ENCODE measurements at places on chromosomes 11 and 22. TPM values are rescaled to one million over a fixed set of nuclear protein-coding genes. Genes with fewer than 3 reads are reported as not detected.

DNA sequence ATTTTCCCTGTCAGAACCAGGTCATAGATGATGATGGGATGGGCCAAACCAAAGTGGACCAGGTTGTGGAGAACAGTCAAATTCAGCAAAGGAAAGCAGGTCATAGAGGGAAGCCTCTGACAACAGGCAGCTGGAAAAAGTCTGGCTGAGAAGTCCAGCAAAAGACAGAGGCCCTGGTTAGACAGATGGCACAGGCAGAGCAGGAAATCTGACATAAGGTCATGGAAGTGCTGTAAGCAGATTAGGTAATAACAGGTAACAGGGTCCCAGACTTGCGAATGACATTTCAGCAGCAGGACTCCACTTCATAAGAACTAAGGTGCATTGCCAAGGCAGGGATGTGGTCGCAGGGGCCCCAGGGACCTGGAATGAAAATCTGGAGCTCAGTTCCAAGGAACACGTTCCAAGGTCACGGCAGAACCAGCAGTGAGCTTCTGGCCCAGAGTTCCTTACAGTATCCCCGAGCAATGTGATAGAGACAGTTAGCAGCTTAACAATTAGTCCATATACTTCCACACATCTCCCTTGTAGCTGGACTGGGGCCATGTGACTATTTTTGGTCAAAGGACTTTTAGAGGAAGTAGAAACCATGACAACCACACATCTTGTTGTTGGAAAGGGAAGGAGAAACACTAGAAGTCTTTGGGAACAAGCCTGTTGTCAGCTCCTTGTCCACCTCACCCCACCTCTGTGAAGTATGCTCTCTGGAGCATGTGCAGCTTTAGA lies 75.4 kb downstream of the ME3 start:
- H3K27me3 ChIP-seq, result no peaks in the 10 kb centered on the region
- peaks cover 7% of the 10 kb centered on the region for H3K4me1 ChIP-seq
- no peak overlapping the region for H3K4me3 ChIP-seq
- H3K27ac ChIP-seq, result no peak overlapping the region

Gene APLNR
- 27.7 TPM for total RNA-seq

DNA sequence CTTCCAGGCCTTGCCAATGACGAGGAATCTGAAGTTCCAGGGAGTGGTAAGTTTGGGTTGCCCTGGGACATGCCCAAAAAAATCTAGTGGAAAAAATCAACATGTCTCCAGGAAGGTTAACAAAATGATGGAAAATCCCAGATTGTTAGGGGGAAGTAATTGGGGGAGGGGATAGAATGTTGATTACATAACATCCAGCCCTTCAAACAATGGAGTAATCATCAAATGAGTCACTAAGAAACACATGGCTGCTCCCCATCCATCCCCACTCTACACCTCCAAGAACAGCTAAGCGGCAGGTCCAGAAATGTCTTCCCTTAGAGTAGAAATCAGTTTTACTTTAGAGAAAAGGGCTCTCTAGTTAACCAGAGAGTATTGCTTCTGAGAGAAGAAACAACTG lies 94.9 kb downstream of the ETS1 start:
- peaks cover 4% of the 10 kb centered on the region for H3K36me3 ChIP-seq
- no peak for DNase-seq
- peaks cover 2% of the 10 kb centered on the region for H3K4me1 ChIP-seq
- H3K27me3 ChIP-seq, result no peaks in the 10 kb centered on the region
- H3K27ac ChIP-seq, result no peak overlapping the region

GRCh38 chr22:21012446-21013407 lies 2.2 kb upstream of the P2RX6 start:
- H3K36me3 ChIP-seq, result no peaks in the 10 kb centered on the region
- no peaks in the 10 kb centered on the region for H3K4me1 ChIP-seq
- DNase-seq, result no peak
- H3K4me3 ChIP-seq, result no peak overlapping the region

DNA sequence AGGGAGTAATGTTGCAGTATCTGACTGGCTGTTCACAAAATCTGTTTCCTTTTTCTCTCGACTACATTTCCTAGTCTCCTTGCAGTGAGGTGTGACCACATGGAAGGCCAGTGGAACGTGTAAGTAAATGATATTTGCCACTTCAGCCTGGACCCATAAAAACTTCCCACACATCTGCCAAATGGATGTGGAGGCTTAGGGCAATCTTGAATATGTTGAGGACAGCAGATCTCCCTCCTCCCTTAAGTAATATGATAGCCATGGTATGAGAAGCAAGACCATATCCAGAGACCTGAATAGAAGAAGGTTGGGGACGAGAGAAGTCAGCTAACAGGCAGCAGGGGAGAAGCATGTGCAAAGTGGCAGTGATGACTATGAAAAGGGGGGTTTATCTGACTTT lies 33.0 kb upstream of the C11orf87 start:
- no peak for DNase-seq
- no peaks in the 10 kb centered on the region for H3K27me3 ChIP-seq
- no peak overlapping the region for H3K4me3 ChIP-seq
- no peaks in the 10 kb centered on the region for H3K4me1 ChIP-seq
- H3K27ac ChIP-seq, result no peak overlapping the region

DNA sequence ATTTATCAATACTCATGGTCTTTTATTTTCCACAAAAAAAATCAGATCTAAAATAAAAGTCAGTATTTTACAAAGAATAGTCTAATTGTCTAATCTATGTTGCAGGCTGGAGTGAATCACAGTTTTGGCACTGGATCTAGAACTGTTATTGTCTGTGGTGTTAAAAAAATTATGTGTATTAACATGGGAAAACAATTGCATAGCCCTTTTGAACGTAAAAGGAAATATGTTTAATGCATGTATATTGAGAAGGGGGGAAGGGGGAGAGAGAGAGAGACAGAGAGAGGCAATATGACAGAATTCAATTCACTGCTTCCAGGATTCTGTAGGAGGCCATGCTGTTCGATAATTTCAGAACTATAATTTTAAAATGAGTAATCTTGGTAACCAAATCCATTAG lies 324.9 kb upstream of the CCDC90B start:
- no peaks in the 10 kb centered on the region for H3K36me3 ChIP-seq
- no peak for DNase-seq
- H3K4me3 ChIP-seq, result no peak overlapping the region

GRCh38 chr22:41561335-41561734 lies 525 bp downstream of the CSDC2 start:
- peak overlapping the region; percentile 59 for H3K4me3 ChIP-seq
- DNase-seq, result no peak
- H3K27ac ChIP-seq, result peak overlapping the region; percentile 76

DNA sequence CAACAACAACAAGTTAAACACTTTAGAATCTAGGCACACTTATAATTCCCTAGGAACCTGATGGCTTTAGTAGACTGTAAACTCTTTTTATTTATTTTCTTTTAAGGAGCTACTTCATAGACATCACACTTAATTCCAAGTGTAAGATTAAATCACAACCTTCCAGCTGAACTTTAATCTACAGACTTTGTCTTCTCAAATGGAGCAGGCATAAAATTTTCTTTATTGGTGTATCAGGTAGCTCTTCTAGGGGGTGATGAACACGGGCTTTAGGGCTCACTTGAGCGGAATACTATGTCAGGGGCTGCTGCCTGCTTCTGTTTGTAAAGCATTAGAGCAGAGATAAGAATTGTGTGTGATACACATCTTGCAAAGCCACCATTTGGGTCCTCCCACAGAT lies 525.8 kb upstream of the FAT3 start:
- H3K4me3 ChIP-seq, result no peak overlapping the region
- DNase-seq, result no peak
- H3K4me1 ChIP-seq, result no peaks in the 10 kb centered on the region
- H3K27me3 ChIP-seq, result no peaks in the 10 kb centered on the region

Gene RIMBP3B
- total RNA-seq, result not detected

DNA sequence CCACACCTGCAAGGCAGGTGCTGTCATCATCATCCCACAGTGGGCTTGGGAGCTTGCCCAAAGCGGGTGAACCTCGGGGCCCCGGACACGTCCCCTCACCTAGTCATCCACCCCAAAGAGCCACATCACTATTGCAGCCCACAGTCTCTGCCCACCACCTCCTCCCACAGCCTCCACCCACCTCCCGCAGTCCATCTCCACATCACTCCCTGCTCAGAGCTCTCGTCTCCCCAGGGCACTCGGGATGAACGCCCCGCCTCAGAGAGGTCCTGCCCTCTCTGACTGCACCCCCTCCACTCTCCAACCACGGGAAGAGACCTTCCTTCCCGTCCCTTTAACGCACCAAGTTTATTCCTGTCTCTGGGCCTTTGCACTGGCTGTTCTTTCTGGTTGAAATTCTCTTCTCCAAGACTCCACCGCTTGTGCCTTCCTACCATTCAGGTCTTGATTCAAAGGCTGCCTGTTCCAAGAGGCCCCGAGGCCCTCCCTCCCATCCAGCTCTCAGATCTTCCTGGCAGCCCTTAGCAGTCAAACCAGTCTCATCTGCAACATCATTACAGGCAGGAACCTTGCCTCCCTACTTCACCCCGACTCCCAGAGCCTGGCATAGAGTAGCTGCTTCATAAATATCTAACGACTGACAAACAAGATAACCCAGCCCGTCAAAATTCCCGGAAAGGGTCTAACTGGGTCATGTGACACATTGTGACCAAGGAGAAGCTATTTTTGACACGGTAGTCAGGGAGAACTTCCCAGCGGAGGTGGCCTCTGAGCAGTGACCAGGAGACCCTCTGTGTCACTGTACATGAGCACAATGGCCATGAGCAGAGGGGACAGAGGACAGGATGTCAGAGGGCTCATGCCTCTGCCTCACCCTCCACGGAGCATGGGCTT lies 11.1 kb downstream of the KCNJ4 start:
- no peak overlapping the region for H3K4me3 ChIP-seq
- DNase-seq, result no peak
- H3K36me3 ChIP-seq, result no peaks in the 10 kb centered on the region
- H3K27ac ChIP-seq, result no peak overlapping the region
- H3K4me1 ChIP-seq, result no peaks in the 10 kb centered on the region

Gene NCF4
- total RNA-seq, result 42.4 TPM

Gene TRIM77
- total RNA-seq, result not detected

Gene ANKK1
- total RNA-seq, result 0.57 TPM

GRCh38 chr22:45740236-45740635 lies 68.6 kb downstream of the ATXN10 start:
- no peak overlapping the region for H3K4me3 ChIP-seq
- H3K4me1 ChIP-seq, result peaks cover 8% of the 10 kb centered on the region
- H3K27me3 ChIP-seq, result no peaks in the 10 kb centered on the region
- no peak for DNase-seq
- H3K36me3 ChIP-seq, result no peaks in the 10 kb centered on the region
- no peak overlapping the region for H3K27ac ChIP-seq

GRCh38 chr11:124310721-124311120 lies 3.0 kb downstream of the OR8D1 start:
- H3K27me3 ChIP-seq, result no peaks in the 10 kb centered on the region
- H3K36me3 ChIP-seq, result no peaks in the 10 kb centered on the region
- no peak overlapping the region for H3K4me3 ChIP-seq
- no peaks in the 10 kb centered on the region for H3K4me1 ChIP-seq
- no peak for DNase-seq

Gene PVALB
- total RNA-seq, result not detected

- no peaks in the 10 kb centered on the region for H3K36me3 ChIP-seq
- H3K4me3 ChIP-seq, result no peak overlapping the region
- H3K27me3 ChIP-seq, result no peaks in the 10 kb centered on the region
- H3K27ac ChIP-seq, result no peak overlapping the region
- no peak for DNase-seq
- H3K4me1 ChIP-seq, result no peaks in the 10 kb centered on the region
Measured at GRCh38 chr11:81673001-81673400, 1060.7 kb downstream of the FAM181B start.

GRCh38 chr22:38419121-38419857 lies 35.7 kb downstream of the KCNJ4 start:
- no peak overlapping the region for H3K4me3 ChIP-seq
- no peaks in the 10 kb centered on the region for H3K27me3 ChIP-seq
- peak; percentile 35 for DNase-seq
- H3K4me1 ChIP-seq, result no peaks in the 10 kb centered on the region

Gene SCN3B
- total RNA-seq, result 0.16 TPM

DNA sequence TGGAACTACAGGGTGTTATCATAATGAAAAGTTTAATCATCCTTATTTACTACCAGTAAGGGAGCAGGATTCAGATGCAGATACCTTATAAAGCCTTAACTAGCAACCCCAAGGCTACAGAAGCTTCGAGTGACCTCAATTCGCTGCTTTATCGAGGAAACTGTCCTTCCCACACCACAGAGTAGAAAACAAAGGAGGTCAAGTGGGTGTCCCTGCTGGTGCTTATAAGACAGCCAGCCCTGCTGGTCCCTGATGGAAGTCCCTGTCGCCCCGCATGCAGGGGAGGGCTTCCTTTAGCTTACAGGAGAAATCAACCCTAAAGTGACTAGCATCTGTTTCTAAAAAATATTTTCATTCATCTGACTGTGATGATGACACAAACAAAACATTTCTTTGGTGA lies 7.3 kb downstream of the MN1 start:
- no peaks in the 10 kb centered on the region for H3K4me1 ChIP-seq

Gene ANO9
- 2.8 TPM for total RNA-seq

Gene CCT8L2
- not detected for total RNA-seq

Gene OR2AG2
- total RNA-seq, result 0.10 TPM

- no peak overlapping the region for H3K4me3 ChIP-seq
- H3K4me1 ChIP-seq, result peaks cover 10% of the 10 kb centered on the region
- peaks cover 3% of the 10 kb centered on the region for H3K36me3 ChIP-seq
- H3K27me3 ChIP-seq, result no peaks in the 10 kb centered on the region
- H3K27ac ChIP-seq, result no peak overlapping the region
Measured at GRCh38 chr11:103800406-103801114, 235.9 kb upstream of the DDI1 start.

DNA sequence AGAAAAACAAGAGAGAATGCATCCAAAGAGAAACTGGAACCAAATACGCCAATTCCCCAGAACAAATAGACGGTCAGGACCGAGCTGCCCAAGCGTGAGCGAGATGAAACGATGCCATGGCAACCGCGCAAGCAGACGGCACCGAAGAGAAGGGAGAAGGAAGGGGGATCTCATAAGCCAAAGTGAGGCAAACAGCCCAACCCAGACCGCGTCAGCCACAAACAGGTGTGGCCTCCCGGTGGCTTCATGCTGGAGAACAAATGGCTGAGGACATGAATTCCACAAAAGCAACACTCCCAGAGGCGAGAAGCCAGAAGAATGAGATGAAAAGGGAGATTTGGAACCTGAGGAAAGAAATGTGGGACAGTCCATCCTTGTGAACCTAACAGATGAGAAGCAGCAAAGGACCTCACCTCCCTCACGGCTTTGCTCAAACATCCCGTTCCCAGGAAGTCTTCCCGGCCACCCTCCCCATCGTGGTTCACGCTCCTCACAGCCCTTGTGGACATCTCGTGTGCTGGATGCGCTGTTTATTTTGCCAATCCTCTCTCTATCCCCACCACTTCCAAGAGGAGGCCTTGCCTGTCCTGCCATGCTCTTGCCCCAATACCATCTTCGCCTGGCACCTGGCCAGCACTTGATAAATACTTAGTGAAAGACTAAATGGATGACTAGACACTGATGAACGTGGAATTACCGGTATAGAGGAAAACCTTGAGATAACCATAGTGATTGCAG lies 89.1 kb upstream of the RTL6 start:
- H3K27me3 ChIP-seq, result no peaks in the 10 kb centered on the region
- peak; percentile 42 for DNase-seq
- H3K4me3 ChIP-seq, result no peak overlapping the region
- no peak overlapping the region for H3K27ac ChIP-seq
- H3K4me1 ChIP-seq, result no peaks in the 10 kb centered on the region
- no peaks in the 10 kb centered on the region for H3K36me3 ChIP-seq

Gene UPB1
- total RNA-seq, result 1.6 TPM

Measured in aorta (tissue), 5 donors.